Natural killer cell (primary cell): ENCODE measurements at places on chromosomes 7 and 10. TPM values are rescaled to one million over a fixed set of nuclear protein-coding genes. Genes with fewer than 3 reads are reported as not detected.

GRCh38 chr10:114337510-114338462 lies 66.5 kb downstream of the AFAP1L2 start:
- no peak overlapping the region for H3K4me3 ChIP-seq
- peak; percentile 17 for DNase-seq
- peaks cover 16% of the 10 kb centered on the region for H3K4me1 ChIP-seq
- no peaks in the 10 kb centered on the region for H3K36me3 ChIP-seq
- no peaks in the 10 kb centered on the region for H3K27me3 ChIP-seq
- H3K27ac ChIP-seq, result no peak overlapping the region

GRCh38 chr7:129646369-129647021 lies 35.0 kb downstream of the NRF1 start:
- no peaks in the 10 kb centered on the region for H3K27me3 ChIP-seq
- H3K4me3 ChIP-seq, result no peak overlapping the region
- no peak for DNase-seq
- peaks cover 3% of the 10 kb centered on the region for H3K4me1 ChIP-seq
- H3K36me3 ChIP-seq, result no peaks in the 10 kb centered on the region

DNA sequence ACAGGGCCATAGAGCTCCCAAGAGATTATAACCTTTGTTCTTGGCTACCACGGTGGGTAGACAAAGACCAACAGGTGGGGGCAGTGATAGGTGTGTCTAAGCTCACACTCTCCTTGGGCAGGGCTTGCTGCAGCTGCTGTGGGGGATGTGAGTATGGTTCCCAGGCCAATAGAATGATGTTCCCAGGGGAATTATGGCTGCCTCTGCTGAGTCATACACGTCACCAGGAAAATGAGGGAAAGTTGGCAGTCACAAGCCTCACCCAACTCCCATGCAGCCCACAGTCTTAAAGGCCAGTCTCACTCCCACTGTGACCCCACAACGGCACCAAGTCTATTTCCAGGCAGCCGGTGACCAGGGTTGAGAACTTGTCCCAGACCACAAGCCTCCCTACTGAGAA lies 453.4 kb upstream of the PODXL start:
- no peak overlapping the region for H3K4me3 ChIP-seq
- H3K36me3 ChIP-seq, result no peaks in the 10 kb centered on the region
- no peaks in the 10 kb centered on the region for H3K27me3 ChIP-seq
- H3K27ac ChIP-seq, result no peak overlapping the region
- no peak for DNase-seq
- H3K4me1 ChIP-seq, result no peaks in the 10 kb centered on the region

Gene XRCC2
- 1.3 TPM for total RNA-seq

- no peaks in the 10 kb centered on the region for H3K27me3 ChIP-seq
- peaks cover 27% of the 10 kb centered on the region for H3K4me1 ChIP-seq
- no peak for DNase-seq
- no peak overlapping the region for H3K4me3 ChIP-seq
Measured at GRCh38 chr7:139075871-139076686, 33.4 kb downstream of the ZC3HAV1 start.

DNA sequence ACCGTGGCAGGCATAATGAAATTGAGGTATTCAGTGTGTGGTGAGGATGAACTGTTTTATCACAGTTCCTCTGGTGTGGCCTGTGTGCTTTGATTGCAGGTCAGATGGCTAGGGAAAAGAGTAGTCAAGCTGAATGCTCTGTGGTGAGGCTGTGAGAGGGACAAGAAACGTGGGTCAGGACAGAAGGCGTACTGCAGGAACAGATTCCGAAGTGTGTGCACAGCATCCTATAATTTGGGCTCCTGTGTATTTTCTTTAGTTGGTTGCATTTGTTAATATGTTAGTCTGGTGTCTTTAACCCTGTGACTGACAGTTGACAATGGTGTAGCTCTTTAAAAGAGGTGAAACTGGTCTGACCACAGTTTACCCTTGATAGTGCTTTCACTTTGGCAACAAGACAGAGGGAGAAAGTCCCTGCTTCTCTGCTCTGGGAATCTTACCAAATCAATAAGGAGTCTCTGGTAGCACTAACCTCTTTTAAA lies 76.5 kb downstream of the AUTS2 start:
- no peak overlapping the region for H3K4me3 ChIP-seq
- no peaks in the 10 kb centered on the region for H3K4me1 ChIP-seq
- H3K36me3 ChIP-seq, result no peaks in the 10 kb centered on the region
- no peaks in the 10 kb centered on the region for H3K27me3 ChIP-seq
- no peak overlapping the region for H3K27ac ChIP-seq

DNA sequence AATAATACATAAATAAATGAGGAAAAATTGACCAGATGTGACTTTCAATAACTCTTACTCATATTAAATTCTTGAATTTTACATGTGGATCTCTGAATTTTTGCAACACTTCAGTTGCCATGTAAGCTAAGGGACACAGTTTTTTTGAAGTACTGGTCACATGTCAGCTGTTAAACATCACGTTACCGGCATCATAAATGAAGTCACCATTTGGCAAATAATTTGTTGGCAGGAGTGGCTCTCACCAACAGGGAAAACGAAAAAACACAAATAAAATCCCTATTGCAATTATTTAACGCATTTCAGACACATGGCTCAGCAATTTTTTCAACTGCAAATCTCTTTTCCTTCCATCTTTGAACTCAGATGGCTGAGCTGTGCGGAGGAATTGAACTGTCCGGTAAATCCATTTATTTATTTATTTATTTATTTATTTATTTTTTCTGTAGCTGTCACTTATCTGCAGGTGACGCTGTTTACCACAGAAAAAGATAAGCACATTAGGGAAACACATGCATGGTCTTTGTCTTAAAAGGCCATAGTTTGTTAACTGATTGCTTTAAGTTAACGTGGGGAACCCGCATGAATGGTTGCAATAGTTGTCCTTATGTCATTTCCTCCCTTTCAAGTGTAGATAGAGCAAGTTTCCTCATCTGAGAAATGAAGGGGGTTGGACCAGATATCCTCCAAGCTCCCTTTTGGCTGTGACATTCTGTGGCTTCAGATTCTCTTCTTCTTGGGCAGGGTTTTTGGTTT lies 64.7 kb upstream of the JAZF1 start:
- no peak overlapping the region for H3K27ac ChIP-seq
- no peak for DNase-seq
- no peaks in the 10 kb centered on the region for H3K4me1 ChIP-seq
- no peaks in the 10 kb centered on the region for H3K36me3 ChIP-seq
- H3K4me3 ChIP-seq, result no peak overlapping the region

- H3K4me1 ChIP-seq, result no peaks in the 10 kb centered on the region
- no peak overlapping the region for H3K4me3 ChIP-seq
- no peak for DNase-seq
Measured at GRCh38 chr7:157544980-157545680, 208.3 kb downstream of the DNAJB6 start.

Gene CDC14C
- total RNA-seq, result not detected

GRCh38 chr7:118312966-118313365 lies 88.5 kb downstream of the ANKRD7 start:
- no peaks in the 10 kb centered on the region for H3K36me3 ChIP-seq
- no peak overlapping the region for H3K27ac ChIP-seq
- H3K4me1 ChIP-seq, result no peaks in the 10 kb centered on the region
- DNase-seq, result no peak
- no peak overlapping the region for H3K4me3 ChIP-seq
